ENCODE measurements at places on chromosomes 5 and 9.

- DNase-seq = no peak
Observed at GRCh38 chr5:170221327-170221741, 11.5 kb upstream of the C5orf58 start.

DNA sequence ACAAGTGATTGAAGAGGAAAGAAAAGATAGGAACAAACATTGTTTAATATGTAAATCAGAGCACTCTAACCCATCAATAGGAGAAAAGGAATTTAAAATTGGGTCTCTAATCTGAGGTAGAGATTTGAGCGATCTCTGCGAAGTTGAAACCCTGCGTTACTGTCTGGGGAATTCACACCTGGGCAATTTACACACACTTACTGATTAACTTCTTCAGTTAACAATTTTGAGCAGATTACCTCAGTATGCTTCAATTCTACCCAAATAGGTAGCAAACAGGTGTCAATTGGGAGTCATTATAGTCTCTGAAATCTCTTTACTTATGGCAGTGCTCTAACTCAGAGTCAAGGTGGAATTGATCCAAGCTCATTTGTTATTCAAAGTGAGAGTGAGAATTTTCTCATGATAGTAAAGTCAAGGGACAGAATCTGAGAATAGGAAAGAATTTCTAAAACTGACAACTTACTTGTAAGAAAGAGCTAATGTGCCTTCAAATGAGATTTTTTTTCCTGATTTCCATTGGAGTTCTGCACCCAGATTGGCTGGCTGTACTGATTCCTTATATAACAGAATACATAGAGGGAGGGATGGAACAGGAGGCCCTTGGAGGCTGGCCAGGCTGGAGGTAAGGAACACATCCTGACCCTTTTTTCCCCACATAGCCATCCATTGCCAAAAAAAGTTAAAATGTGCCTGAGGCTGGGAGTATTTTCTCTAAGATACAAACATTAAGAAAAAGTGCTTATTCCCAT, 27.1 kb upstream of the IFNA14 start:
- no peak for DNase-seq

GRCh38 chr9:4667681-4668080, 1.4 kb upstream of the SPATA6L start:
- peak; percentile 18 for DNase-seq

DNA sequence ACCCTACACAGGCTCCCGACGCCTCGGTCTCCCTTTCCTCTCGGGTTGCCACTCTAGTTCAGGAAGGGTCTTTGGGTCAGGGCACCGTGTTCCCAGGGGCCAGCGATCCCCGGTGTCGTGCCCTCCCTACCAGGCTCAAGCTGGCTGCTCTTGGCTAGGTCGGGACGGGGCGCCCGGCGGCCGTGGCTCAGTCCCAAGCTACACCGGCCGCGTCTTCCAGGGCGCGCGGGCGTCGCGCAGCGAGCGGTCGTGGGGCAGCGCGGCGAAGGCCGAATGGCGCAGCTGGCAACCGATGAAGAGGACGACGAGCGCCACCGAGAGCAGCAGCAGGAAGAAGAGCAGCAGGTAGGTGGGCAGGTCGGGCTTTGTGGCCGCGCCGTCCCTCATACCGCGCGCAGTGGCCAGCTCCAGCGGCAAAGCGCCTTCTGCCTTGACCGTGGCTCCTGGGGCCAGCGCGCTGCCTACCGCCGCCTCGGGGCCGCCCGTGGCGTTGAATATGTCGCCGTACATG, 892 bp downstream of the SMIM32 start:
- no peak for DNase-seq

- DNase-seq = no peak
Observed at GRCh38 chr9:112032009-112032408, 135.4 kb downstream of the UGCG start.

GRCh38 chr9:124781967-124782660, 5.2 kb downstream of the OLFML2A start:
- DNase-seq = no peak

DNA sequence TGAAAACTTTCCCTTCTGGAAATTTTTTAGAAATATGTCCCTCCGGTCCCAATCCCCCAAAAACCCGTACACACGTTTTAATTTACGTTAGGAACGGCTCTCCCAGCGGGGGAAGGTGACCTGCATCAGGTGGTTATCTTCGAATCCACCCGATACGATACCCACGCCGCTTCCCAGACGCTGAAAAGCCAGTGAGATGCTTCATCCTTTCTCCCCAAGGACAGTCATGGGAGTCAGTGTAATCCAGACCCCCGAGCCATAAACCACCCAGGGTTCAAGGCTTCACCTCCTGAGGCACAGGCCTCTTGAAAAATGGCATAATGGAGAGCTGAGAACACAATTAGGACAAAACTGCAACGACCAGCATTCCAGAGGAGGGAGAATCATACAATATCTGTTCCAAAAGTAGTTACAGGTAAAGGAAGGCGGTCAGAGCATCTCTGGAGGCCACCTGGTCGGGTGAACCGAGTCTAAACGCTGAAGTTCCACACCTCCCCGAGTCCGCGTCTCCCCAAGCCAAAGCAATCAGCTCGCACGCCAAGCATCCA, 857 bp downstream of the FAM169A start:
- DNase-seq = no peak

DNA sequence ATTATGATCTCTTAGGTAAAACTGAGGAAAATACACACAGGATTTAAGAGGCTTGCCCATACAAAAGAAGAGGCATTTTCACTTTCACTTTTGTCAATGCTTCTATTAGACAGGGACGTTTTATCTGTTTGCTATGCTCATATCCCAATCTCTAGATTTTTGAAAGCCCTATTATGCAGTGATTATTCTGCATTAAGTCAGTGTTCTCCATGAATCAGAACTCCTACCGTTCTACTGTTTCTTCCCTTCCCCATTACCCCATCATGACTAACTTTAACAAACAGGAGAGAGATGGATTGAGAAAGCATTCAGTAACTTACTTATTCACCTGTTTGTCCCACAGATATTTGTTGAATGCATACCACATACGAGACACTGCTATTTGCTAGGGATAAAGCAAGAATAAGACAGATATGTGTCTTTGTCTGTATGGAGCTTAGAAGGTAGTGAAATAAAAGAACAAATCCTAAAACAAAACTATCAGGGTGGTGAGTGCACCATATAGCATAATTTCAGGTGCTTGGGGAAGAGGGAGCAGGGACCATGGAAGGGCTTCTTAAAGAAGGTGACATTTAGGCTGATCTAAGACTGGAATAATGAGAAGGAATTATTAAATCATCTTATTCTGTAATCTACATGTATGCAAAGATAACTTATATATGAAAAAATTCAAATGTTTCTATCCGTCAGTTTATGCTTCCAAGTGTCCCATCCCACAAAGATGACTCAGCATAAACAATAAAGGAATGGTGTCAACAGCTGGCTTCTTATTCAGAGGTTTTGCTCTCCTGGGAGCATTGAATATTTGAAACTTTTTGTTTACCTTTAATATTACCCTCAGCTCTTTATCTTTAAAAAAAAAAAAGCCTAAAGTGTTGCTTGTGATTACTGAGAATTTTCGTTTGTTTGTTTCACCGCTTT, 328.1 kb downstream of the HINT1 start:
- peak; percentile 13 for DNase-seq

DNA sequence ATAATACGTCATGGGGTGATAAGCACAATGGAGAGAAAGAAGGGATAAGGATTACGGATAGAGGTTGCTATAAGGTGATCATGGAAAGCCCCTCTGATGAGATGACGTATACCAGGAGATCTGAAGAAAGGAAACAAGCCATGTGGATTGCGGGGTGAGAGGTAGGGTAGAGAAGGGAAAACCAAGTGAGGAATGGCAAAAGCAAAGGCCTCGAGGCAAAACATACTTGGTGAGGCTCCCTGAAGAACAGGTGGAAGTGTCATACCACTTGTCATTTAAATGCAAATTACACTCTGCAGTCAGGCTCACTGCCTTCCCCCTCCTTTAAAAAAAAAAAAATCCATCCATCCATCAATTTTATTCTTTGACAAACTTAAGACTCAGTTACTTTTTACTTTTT, 420.8 kb downstream of the RAB3C start:
- DNase-seq = no peak

- no peak for DNase-seq
Observed at GRCh38 chr5:39815711-39816110, 390.9 kb upstream of the DAB2 start.

- no peak for DNase-seq
Observed at GRCh38 chr5:169946743-169947295, 33.5 kb downstream of the INSYN2B start.

DNA sequence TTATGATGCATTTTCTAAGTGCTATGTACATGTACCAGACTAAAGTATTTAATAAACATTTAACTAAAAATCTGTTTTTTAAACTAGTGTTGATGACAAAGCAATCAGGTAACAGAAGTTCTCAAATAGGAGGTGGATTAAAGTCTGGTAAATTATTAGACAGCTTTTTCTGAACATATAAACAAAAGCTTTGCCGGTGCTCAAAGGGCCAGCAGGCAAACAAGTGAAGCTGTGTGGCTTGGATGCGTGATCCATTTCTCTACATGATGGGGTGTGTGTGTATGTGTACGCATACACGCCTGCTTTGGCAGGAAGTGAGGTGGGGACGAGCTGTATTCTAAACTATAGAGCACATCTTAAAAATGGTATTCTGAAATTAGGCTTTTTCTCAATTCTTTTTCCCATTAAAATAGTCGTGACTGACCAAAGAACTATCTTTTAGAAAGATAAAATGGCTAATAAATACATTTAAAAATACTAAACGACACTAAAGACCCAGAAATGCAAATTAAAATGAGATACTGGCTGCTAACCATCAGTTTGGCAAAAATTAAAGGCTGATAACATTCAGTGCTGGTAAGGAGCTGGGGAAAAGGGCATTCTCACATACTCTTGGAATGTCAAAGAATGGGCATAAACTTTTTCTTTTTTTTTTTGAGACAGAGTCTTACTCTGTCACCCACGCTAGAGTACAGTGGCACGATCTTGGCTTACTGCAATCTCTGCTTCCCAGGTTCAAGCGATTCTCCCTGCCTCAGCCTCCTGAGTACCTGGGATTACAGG, 174.0 kb downstream of the MAPKAP1 start:
- no peak for DNase-seq

GRCh38 chr5:125044491-125045282, 298.2 kb upstream of the ZNF608 start:
- DNase-seq = no peak

GRCh38 chr5:101390151-101390908, 487.2 kb upstream of the ST8SIA4 start:
- DNase-seq = peak; percentile 25

GRCh38 chr9:92735636-92736562, 28.7 kb downstream of the BICD2 start:
- DNase-seq = no peak

- DNase-seq = no peak
Observed at GRCh38 chr5:13212886-13213285, 731.6 kb downstream of the DNAH5 start.
